ENCODE measurements at places on chromosomes 1 and 21.

GRCh38 chr1:162035241-162035640 lies 11.6 kb upstream of the OLFML2B start:
- peak; percentile 6 for DNase-seq
- H3K27ac ChIP-seq: no peak overlapping the region
- peaks cover 25% of the 10 kb centered on the region for H3K27me3 ChIP-seq
- no peak overlapping the region for H3K4me3 ChIP-seq
- H3K36me3 ChIP-seq: no peaks in the 10 kb centered on the region

- no peak for DNase-seq
- no peak overlapping the region for H3K4me3 ChIP-seq
- no peak overlapping the region for H3K27ac ChIP-seq
- H3K4me1 ChIP-seq: peaks cover 3% of the 10 kb centered on the region
- no peaks in the 10 kb centered on the region for H3K27me3 ChIP-seq
Observed at GRCh38 chr1:226327761-226328162, 18.8 kb upstream of the LIN9 start.

- no peaks in the 10 kb centered on the region for H3K27me3 ChIP-seq
- H3K4me1 ChIP-seq: no peaks in the 10 kb centered on the region
- no peaks in the 10 kb centered on the region for H3K36me3 ChIP-seq
- no peak overlapping the region for H3K4me3 ChIP-seq
Observed at GRCh38 chr1:56255516-56256152, 323.7 kb downstream of the PLPP3 start.

DNA sequence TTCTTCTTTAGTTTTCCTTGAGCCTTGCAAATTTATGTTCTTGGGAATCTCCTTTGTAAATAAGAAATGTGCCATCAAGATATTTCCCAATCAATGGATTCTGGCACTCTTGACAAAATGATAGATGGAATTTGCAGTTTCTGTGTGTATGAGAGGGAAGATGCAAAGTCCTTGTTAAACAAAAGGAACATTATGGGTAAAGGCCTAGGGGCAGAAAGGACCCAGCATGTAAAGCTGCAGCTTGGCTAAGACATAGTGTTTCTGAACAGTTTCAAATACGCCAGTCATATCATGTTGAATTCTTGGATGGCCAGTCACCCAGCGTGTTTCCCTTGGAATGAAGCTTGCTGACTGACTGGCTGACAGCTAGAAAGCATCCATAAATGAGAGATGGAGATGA lies 210.8 kb downstream of the NFIA start:
- H3K4me1 ChIP-seq: no peaks in the 10 kb centered on the region
- H3K27ac ChIP-seq: no peak overlapping the region
- no peak for DNase-seq
- no peak overlapping the region for H3K4me3 ChIP-seq

GRCh38 chr1:167645140-167645541 lies 15.1 kb downstream of the RCSD1 start:
- H3K4me1 ChIP-seq: peaks cover 94% of the 10 kb centered on the region
- no peak overlapping the region for H3K4me3 ChIP-seq
- peaks cover 69% of the 10 kb centered on the region for H3K36me3 ChIP-seq
- H3K27me3 ChIP-seq: no peaks in the 10 kb centered on the region

- H3K36me3 ChIP-seq: peaks cover 99% of the 10 kb centered on the region
- no peaks in the 10 kb centered on the region for H3K27me3 ChIP-seq
- no peak overlapping the region for H3K4me3 ChIP-seq
- H3K4me1 ChIP-seq: no peaks in the 10 kb centered on the region
- H3K27ac ChIP-seq: no peak overlapping the region
Observed at GRCh38 chr1:17419626-17420328, 19.7 kb downstream of the RCC2 start.

- H3K36me3 ChIP-seq: peaks cover 62% of the 10 kb centered on the region
- H3K4me3 ChIP-seq: no peak overlapping the region
- H3K27me3 ChIP-seq: no peaks in the 10 kb centered on the region
- H3K4me1 ChIP-seq: no peaks in the 10 kb centered on the region
- no peak overlapping the region for H3K27ac ChIP-seq
Observed at GRCh38 chr1:151175041-151175741, 590 bp downstream of the TMOD4 start.

DNA sequence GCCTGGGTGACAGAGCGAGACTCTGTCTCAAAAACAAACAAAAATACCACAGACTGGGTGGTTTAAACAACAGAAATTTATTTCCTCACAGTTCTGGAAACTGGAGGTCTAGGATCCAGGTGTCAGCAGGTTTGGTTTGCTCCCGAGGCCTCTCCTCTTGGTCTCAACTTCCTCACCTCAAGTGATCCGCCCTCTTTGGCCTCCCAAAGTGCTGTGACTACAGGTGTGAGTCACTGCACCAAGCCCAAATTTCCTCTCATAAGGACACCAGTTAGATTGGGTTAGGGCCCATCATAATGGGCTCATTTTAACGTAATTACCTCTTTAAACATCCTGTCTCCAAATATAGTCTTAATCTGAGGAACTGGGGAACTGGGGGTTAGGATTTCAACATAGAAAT lies 35.5 kb downstream of the MFSD2A start:
- H3K27ac ChIP-seq: no peak overlapping the region
- no peaks in the 10 kb centered on the region for H3K4me1 ChIP-seq
- DNase-seq: no peak
- no peak overlapping the region for H3K4me3 ChIP-seq

- H3K36me3 ChIP-seq: peaks cover 5% of the 10 kb centered on the region
- H3K27ac ChIP-seq: peak overlapping the region; percentile 86
- peaks cover 6% of the 10 kb centered on the region for H3K27me3 ChIP-seq
- peak overlapping the region; percentile 59 for H3K4me3 ChIP-seq
- peaks cover 41% of the 10 kb centered on the region for H3K4me1 ChIP-seq
Observed at GRCh38 chr1:58784758-58785441, 1.1 kb upstream of the JUN start.

- DNase-seq: no peak
- no peak overlapping the region for H3K27ac ChIP-seq
- H3K4me1 ChIP-seq: peaks cover 43% of the 10 kb centered on the region
- H3K4me3 ChIP-seq: no peak overlapping the region
Observed at GRCh38 chr1:89723863-89724262, 90.9 kb downstream of the LRRC8C start.

DNA sequence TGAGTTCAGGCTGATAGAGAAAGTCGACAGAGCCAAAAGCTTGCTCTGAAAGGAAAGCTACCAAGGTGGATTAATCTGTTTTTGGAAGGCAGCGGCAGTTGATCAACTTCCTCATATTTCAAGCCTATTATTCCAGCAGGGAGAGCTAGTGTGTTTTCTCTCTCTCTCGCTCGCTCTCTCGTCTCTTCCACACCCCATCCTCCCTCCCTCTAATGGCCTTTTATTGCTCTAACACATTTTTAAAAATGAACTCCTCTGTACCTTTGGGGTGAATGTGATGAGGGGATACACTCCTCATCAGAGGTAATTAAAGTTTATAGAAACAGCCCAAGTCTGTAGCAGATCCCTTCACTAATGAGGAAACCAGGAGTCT lies 126.4 kb downstream of the CLIC6 start:
- H3K27me3 ChIP-seq: no peaks in the 10 kb centered on the region
- no peak for DNase-seq
- H3K4me3 ChIP-seq: no peak overlapping the region
- H3K36me3 ChIP-seq: peaks cover 94% of the 10 kb centered on the region
- no peak overlapping the region for H3K27ac ChIP-seq

DNA sequence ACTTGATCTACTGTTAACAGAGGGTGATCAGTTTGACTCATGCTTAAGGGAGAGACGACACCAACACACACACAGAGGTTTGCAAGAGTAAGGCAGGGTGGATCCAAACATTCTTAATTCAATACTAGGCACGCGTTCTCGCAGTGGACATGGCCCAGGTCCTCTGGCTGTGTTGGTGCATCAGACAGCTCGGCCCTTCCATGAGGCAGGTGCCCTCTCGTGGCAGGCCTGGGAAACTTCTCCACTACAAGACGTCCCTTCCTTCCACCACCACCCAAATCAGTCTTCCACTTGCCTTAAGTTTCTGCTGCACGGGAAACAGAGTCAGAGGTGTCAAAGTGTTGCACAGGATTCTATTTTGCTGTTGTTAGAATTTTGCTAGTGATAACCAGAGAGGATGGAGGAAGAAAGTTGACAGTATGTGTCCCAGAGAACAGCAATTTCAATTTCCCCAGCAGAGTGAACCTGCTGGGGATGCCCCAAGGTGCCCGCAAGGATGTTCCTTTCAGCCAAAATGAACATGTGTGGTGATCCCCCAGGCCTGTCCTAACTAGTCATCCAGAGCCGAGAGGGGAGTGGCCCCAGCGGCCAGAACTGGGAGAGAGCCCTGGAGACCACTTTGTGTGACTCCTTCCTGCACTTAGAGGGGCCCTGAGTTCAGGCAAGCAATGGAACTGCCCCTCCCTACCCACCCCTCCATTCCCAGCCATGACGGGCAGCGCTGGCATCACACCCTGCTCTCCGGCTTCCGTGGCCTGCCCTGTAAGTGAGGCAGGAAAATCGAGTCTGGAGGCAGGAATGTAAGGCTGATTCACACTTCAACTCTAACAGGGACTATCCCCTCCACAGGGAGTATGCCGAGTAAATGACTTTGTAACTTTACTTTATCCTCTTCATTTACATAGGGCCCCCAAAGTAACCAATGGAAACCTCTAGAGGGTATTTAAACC lies 34.8 kb downstream of the MX1 start:
- H3K27me3 ChIP-seq: no peaks in the 10 kb centered on the region
- H3K4me1 ChIP-seq: no peaks in the 10 kb centered on the region
- DNase-seq: peak; percentile 46
- H3K4me3 ChIP-seq: no peak overlapping the region
- no peaks in the 10 kb centered on the region for H3K36me3 ChIP-seq
